Foreskin fibroblast (primary cell): ENCODE measurements at places on chromosomes 12 and 14.

DNA sequence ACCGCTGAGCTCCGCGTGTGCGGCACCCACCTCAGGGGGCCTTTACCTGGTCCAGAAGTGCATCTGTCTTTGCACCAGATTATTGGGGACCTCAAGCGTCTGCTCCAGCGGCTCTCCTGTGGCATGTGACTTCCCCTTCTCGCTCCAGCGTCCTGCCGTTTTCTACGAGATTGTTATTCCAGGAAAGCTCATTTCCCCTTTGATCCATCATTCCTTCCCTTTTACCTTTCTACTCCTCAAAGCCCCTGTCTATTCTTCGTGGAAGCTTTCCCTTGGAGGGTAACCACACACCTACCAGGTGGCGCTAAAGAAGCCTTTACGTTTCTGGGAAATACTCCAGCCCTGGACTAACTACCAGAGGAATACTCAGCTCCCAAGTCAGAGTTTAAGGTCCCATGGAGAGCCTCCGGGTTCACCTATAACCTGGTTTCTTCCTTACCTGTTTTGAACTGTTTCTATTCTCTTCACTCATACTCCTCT, 1.5 kb downstream of the FKBP4 start:
- no peak for DNase-seq

DNA sequence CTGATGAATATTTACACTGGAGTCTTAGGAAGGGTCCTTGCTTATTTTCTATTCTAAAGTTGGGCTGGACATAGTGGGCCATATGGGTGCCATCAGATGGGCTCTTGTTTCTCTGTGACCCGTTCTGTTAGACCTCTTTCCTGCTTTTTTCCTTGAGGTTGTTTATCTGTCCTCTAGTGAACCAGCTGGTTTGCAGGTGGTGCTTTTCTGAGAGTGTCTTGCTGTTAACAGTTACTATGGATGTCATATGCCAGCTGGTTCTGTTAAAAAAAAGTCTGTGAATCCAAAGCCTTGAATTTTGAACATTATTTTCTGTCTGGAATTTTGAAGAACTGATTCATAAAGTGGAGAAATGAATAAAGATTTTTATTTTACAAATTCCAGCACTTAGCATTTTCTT, 29.2 kb downstream of the ZC3H14 start:
- DNase-seq = peak; percentile 20

- DNase-seq = no peak
Observed at GRCh38 chr12:63410197-63410596, 258.1 kb downstream of the DPY19L2 start.

DNA sequence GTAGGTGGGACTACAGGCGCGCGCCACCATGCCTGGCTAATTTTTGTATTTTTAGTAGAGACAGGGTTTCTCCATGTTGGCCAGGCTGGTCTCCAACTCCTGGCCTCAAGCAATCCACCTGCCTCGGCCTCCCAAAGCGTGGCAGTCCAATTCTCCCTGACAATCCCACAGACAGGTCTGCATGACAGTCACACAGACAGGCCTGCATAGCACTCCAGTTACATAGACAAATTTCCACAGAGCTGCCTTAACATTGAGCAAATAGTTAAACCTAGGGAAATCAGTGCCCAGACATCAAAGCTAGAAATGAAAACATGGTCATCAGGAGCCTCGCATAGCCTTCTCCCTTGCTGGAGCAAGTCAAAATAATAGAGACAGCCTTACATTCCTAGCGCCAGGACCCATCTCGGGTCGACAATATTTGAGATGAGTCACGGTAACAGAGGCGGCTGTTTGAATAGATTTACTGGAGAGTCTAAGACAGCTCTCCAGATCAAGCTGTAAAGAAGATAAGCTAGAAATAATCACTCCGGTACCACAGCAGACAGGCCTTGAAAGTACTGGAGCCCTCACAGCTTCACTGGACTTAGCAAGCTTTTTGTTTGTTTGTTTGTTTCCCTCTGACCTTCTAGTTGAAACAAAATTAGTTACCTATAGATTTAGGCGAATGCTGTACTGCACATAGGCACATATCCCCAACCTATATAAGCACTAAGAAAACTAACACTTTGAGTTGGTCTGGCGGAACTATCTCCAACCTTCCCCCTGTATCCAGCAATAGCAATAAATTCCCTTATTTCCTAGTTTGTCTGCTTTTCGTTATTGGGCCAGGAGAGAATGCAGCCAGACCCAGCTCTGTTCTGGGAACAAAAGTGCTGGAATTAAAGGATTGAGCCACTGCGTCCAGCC, 23.8 kb upstream of the PYROXD1 start:
- no peak for DNase-seq

GRCh38 chr12:34212651-34213050, 190.4 kb downstream of the ALG10 start:
- no peak for DNase-seq

DNA sequence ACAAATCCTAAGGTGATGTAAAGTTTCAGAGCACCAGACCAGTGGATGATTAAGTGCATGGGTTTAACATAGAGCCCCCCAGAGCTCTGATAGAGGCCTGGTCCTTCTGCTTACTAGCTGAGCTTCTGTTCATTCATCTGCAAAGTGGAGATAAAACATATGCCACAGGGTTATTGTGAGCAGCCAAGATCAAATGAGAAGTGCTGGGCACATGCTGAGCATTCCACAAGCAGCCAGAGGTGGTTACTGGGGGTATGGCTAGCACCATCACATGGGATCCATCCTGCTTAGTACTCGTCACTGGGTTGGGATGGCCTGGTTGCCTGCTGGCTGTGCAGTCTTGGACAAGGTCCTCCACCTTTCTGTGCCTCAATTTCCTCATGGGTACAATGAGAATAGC, 18.0 kb upstream of the SMUG1 start:
- no peak for DNase-seq

GRCh38 chr12:116152268-116152667, 125.2 kb downstream of the MED13L start:
- no peak for DNase-seq

- DNase-seq = peak; percentile 3
Observed at GRCh38 chr12:75288860-75289259, 41.3 kb downstream of the CAPS2 start.

DNA sequence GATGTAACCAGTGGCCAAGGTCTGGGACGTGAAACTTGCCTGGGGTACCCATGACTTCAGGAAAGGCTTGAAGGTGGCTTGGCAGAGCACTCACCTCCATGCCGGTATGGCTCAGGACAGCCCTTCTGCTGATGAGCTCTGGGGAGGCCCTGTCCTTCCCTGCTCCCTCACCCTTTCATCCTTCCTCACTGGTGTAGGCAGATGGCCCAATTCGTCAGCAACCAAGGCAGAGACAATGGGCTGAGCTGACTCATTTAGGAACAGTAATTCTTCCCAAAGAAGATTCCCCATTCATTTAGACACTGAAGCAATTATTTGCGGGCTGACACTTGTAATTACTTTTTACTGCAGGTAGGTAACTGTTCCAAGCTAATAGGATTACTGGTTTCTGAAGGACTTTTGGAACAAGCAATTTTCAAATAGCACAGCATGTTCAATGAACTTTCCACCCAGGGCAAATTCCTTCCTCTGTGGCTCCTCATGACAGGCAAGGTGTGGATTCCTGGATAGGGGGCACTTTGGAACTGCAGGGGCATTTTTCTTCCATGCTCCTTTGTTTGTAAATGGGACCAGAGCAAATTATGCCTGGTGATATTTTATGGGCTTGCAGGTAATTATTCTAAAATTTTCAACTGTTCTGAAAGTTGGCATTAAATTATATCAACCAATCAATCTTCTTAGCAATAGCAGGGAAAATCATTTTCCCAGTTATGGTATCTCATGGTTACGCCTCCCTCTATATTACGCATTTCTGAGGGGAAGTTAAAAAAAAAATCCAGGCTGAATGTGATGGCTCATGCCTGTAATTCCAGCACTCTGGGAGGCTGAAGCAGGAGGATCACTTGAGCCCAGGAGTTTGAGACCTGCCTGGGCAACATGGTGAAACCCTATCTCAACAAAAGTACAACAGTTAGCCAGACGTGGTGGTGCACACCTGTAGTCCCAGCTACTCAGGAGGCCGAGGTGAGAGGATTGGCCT, 24.1 kb upstream of the NRDE2 start:
- DNase-seq = no peak

- DNase-seq = no peak
Observed at GRCh38 chr14:91140672-91141071, 26.8 kb downstream of the DGLUCY start.

GRCh38 chr12:119704065-119704747, 36.3 kb downstream of the PRKAB1 start:
- peak; percentile 79 for DNase-seq

GRCh38 chr12:57095440-57095839, 6.5 kb downstream of the NAB2 start:
- DNase-seq = peak; percentile 48

DNA sequence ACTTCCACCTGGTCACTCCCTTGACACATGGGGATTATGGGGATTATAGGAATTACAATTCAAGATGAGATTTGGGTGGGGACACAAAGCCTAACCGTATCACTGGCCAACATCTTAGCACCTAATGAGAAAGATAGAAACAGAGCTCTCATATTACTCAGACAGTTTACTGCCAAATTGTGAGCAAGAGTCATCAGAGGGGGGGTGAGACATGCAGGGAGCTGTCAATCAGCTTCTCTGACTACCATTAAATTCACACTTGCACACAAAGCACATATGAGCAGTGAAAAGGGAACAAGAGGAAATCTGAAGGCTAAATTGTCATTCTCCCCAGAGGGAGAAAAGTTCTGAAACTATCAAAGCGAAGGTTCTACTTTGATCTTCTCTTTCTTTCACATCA, 78.1 kb upstream of the GRIN2B start:
- no peak for DNase-seq

GRCh38 chr14:63388766-63389431, 70.2 kb upstream of the GPHB5 start:
- DNase-seq = peak; percentile 80

DNA sequence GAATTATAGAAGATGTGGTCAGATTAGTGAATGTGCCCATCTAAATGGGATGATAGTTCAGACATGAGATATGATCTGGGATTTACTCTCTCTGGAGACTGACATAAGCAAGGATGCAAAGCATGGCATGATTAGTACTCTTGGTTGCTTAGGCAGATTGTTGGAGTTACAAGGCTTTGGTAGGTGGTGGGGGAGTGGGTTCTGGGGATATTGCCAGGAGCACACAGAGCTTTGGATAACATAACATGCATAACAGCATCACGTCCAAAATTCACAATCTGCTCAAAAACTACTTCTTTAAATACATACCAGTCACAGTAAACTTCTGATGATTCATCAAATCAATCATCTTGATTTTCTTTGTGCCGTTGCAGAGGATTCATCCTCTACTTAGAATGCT, 287.4 kb downstream of the ACSS3 start:
- DNase-seq = no peak

GRCh38 chr14:89473569-89473968, 56.5 kb upstream of the FOXN3 start:
- DNase-seq = no peak

DNA sequence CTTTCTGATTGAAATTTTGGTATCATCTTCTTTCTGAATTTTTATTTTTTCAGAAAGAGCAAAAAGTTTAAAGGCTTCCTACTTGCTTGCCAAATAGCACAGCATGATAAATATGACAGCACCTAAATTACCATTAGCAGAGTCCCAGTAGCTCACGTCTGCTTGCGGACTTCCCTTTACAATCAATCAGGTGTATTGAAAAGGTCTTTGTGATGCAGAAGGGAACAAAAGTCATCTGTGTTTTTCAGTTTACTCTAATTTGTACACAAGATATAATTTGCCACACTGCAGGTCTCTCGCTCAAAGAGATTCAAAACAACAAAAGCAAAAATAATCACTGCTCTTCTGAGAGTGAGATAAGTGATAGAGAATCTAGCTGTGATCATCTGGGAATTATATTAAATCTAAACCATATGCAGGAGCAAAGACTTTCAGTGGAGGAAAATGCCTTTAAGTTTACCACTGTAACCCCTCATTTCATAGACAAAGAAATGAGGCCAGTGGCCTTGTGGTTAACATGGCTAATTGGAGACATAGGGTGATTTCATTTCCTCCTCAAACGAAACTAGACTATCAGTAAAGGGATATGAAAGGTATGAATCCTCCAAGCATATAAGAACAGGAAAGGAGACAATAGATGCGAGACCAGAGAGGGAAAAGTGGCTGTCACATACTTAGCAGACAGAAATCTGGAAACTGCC, 240.8 kb upstream of the TMPO start:
- no peak for DNase-seq

GRCh38 chr12:105775343-105775742, 363.4 kb downstream of the NUAK1 start:
- DNase-seq = no peak

DNA sequence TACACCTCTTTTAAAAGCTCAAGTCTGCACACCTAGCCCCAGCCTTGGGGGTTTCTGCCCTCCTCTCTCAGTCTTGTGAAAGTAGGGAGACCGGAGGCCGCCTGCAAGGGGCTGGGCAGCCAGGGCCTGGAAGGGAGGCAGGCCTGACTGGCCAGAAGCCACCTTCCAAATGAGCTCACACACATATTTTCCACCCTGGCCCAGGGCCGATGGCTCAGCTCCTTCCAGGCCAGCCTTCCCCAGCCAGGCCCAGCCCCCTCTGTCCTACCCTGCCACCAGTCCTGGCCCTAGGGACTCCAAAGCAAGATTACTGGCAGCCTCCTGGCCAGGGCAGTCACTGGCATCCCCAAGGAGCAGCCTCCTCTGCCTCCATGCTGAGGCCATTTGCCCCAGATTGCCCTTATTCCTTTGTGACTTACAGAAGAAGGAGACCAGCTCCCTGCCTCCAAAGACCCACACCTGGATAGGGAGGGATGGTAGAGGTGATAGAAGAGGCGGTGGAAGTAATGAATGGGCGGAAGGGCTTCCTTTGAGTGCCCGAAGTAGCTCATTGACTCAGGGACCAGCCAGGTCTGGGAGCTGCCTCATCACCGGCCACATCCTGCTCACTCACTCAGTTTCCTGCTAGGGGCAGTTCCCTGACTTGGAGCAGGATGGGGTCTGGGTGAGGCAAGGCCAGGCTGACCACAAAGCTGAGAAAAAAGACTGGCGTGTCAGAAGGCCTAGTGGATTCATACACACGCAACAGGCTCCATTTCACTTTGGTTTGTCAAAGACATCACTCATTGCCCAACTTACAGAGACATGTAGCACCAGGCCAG, 14.8 kb downstream of the MMP14 start:
- peak; percentile 99 for DNase-seq

DNA sequence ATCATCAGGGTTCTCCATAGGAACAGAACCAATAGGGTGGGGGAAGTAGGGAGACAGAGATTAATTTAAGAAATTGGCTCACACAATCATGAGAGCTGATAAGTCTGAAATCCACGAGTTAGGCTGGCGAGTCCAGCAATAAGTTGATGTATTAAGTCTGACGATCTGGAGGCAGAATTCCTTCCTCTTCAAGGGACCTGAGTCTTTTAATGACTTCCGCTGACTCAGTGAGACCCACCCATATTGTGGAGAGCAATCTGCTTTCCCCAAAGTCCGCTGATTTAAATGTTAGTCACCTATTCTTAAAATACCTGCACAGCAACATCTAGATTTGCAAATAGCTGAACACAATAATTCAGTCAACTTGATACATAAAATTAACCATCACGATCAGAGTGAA, 97.8 kb downstream of the SPTSSA start:
- no peak for DNase-seq

DNA sequence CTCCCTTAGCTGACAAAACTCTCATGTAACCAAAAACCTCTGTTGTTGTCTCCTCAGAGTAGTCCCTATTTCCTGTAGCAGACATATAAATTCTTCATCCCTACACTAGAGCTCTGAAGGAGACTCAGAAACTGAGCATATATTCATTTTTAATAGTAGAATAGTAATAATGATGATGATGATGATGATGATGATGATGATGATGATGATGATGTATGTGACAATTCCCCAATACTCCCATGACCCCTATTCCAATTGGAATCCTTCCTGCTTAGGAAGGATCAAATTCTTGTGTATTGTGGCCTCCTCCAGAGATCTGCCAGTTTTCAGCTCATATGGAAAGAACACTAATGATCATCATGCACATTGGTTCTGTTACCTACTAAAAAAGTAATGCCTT, 26.7 kb downstream of the RASSF9 start:
- no peak for DNase-seq
